MCF 10A (cell line): ENCODE measurements at places on chromosomes 4 and X. TPM values are rescaled to one million over a fixed set of nuclear protein-coding genes. Genes with fewer than 3 reads are reported as not detected.

Gene BRS3
- total RNA-seq = not detected in 2 replicates

Gene PAGE1
- not detected in 2 replicates for total RNA-seq

Gene PHEX
- 0.69 and 0.89 TPM in 2 replicates for total RNA-seq

Gene DNAAF6
- not detected in 2 replicates for total RNA-seq

Gene RXFP1
- total RNA-seq = 3.9 and 4.7 TPM in 2 replicates

Gene MAGEA8
- not detected in 2 replicates for total RNA-seq

Gene SERTM2
- total RNA-seq = not detected in 2 replicates

Gene L1CAM
- total RNA-seq = 20.7 and 41.0 TPM in 2 replicates

Gene ASB5
- total RNA-seq = not detected in 2 replicates

Gene BEND4
- not detected in 2 replicates for total RNA-seq

Gene CT45A3
- not detected in 2 replicates for total RNA-seq

Gene DUX4
- total RNA-seq = not detected in 2 replicates

Gene SPANXB1
- not detected in 2 replicates for total RNA-seq

Gene CAPN6
- 0.37 TPM in 1 of 2 replicates, not detected in the other for total RNA-seq

Gene PDE6B
- not detected in 2 replicates for total RNA-seq

Gene HSFX3
- total RNA-seq = not detected in 2 replicates

Gene ARX
- 0.10 TPM in 1 of 2 replicates, not detected in the other for total RNA-seq

Gene MAGED4B
- total RNA-seq = not detected in 2 replicates

Gene FGFR3
- total RNA-seq = 2.5 and 6.5 TPM in 2 replicates

Gene PRR32
- total RNA-seq = not detected in 2 replicates

Gene MAGEB1
- not detected in 2 replicates for total RNA-seq

Gene SYTL5
- total RNA-seq = 0.07 TPM in 1 of 2 replicates, not detected in the other

Gene EOLA2
- total RNA-seq = 47.4 and 52.8 TPM in 2 replicates

Gene ESX1
- total RNA-seq = not detected in 2 replicates

Gene TCP11X2
- not detected in 2 replicates for total RNA-seq

Gene SHOX
- not detected in 2 replicates for total RNA-seq

Gene FAM47A
- total RNA-seq = not detected in 2 replicates

Gene SMAD1
- total RNA-seq = 23.7 and 27.9 TPM in 2 replicates

Gene CENPVL2
- total RNA-seq = not detected in 2 replicates

Gene PGAM4
- total RNA-seq = not detected in 2 replicates

Gene IL1RAPL1
- not detected in 2 replicates for total RNA-seq

Gene ENPP6
- total RNA-seq = not detected in 2 replicates

Gene PLAC1
- 0.83 and 0.91 TPM in 2 replicates for total RNA-seq

Gene ZCCHC4
- 7.7 and 9.7 TPM in 2 replicates for total RNA-seq

Gene WAS
- 0.37 and 0.96 TPM in 2 replicates for total RNA-seq

Gene DRP2
- total RNA-seq = 0.40 and 0.47 TPM in 2 replicates

Gene VCX3A
- not detected in 2 replicates for total RNA-seq

Gene MAGEA4
- not detected in 2 replicates for total RNA-seq

Gene NPNT
- total RNA-seq = 0.09 TPM in 1 of 2 replicates, not detected in the other

Gene CFAP99
- 0.16 TPM in 1 of 2 replicates, not detected in the other for total RNA-seq

Gene NUDT10
- not detected in 2 replicates for total RNA-seq

Gene CT83
- not detected in 2 replicates for total RNA-seq

Gene FAM9C
- not detected in 2 replicates for total RNA-seq

Gene GSPT2
- total RNA-seq = not detected in 2 replicates
